ENCODE measurements at places on chromosomes 12 and 14.

DNA sequence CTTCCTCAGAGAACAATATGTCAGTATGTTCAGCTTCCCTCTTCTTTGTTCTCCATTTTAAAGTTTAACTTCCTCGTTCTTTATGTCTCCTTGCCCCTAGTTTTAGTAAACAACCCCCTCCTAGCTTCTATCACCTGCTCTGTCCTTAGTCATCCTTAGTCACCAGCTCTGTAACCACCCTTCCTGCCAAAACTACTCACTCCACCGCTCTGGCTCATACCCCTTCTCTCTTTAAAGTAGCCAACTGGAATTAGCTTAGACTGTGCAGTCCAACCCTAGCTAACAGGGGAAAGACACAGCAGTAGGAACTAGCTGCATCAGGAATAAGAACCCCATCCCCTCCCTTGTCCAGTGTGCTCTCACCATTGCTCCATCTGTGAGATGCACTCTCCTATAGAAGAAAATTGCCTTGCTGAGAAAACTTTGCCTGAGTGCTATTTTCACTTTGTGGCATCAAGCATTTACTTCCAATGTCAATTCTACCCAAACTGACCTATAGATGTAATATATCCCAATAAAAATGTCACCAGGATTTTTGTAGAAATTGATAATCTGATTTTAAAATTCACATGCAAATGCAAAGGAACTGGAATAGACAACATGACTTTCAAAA is 603.2 kb downstream of the C12orf50 start:
- H3K27me3 ChIP-seq: peaks cover 2% of the 10 kb centered on the region
- H3K27ac ChIP-seq: no peak overlapping the region
- DNase-seq: no peak
- no peak overlapping the region for H3K4me3 ChIP-seq
- no peaks in the 10 kb centered on the region for H3K36me3 ChIP-seq
- H3K4me1 ChIP-seq: no peaks in the 10 kb centered on the region

GRCh38 chr14:60647837-60648248 is 1.4 kb downstream of the SIX1 start:
- H3K4me3 ChIP-seq: peak overlapping the region; percentile 97
- peaks cover 76% of the 10 kb centered on the region for H3K27me3 ChIP-seq
- peaks cover 65% of the 10 kb centered on the region for H3K4me1 ChIP-seq

DNA sequence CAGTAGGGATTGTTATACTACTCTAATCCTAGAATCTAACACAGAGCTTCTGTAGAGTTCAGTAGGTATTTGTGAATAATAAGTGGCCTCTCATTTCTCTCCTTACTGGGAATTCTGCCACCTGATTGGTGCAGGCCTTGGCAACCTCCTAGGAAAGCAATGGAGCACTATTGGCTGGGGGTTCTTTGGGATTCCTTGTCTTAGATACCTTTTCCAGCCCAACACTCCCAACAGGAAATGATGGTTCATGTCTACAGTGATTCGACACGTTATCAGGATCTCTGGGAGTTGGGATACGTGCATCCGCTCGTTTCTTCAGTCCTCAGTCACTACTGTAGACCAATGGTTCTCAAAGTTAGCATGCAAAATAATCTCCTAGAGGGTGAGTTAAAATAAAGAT is 67.4 kb downstream of the ELK3 start:
- H3K27me3 ChIP-seq: no peaks in the 10 kb centered on the region
- H3K36me3 ChIP-seq: peaks cover 58% of the 10 kb centered on the region
- DNase-seq: no peak
- no peak overlapping the region for H3K4me3 ChIP-seq

- peaks cover 11% of the 10 kb centered on the region for H3K27me3 ChIP-seq
- H3K36me3 ChIP-seq: no peaks in the 10 kb centered on the region
- no peak for DNase-seq
- H3K27ac ChIP-seq: peak overlapping the region; percentile 54
Measured at GRCh38 chr12:117387832-117388231, 26.4 kb upstream of the NOS1 start.

DNA sequence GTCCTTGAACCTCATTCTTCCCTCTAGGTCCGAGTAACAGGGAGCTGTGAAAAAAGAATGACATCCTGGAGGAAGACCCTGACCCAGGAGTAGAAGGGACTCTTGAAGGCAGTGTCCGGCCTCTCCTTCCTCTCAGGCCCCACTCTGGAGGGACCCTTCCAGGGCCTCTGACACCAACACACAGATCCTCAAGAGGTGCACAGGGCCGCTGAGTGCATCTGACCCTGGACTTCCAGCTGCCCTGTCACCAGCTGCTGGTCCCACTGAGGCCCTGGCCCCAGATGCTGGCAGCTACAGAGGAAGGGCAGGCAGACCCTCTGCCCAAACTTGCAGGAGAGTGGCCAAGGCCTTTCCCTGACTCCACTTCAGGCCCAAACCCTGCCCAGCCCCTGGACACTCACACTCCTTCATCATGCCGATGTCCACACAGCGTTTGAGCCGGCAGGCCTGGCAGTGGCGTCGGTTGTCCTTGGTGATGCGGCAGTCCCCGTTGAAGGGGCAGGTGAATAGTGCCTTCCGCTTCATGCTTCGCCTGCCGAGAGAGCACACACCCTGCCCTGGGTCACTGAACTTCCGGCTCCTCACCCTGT is 40.1 kb downstream of the VDR start:
- H3K27ac ChIP-seq: no peak overlapping the region
- H3K27me3 ChIP-seq: peaks cover 8% of the 10 kb centered on the region
- no peak overlapping the region for H3K4me3 ChIP-seq
- H3K4me1 ChIP-seq: peaks cover 5% of the 10 kb centered on the region

DNA sequence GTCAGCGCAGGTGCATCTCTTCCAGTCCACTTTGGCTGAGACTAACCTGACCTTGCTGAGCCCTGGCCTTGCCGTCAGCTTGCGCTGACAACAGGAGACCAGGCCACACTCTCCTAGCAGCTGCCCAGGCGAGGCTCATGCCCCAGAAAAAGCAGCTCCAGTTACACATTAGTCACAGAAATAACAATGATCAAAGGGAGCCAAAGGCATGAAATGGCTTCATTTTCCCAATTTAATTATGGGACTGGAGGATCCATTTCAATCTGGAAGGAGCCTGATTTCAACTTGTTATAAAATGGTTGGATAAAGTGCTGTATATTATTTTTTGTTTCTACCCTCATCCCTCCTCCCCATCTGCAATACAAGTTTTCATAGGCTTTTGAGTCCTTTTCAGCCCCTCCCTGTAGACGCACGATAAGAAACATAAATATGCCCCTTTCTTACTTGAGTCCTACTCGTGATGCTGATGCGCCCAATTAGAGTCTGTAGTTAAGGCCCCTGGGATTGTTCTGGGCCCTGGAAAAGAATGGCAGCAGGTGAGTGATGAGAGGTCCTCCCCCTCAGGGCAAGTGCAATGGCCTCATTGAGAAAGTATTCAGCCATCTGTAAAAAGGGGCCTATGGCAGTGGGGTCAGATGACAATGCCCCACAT is 376.0 kb downstream of the C12orf75 start:
- peak overlapping the region; percentile 24 for H3K4me3 ChIP-seq
- peaks cover 10% of the 10 kb centered on the region for H3K27me3 ChIP-seq
- H3K36me3 ChIP-seq: no peaks in the 10 kb centered on the region
- peak overlapping the region; percentile 99 for H3K27ac ChIP-seq

DNA sequence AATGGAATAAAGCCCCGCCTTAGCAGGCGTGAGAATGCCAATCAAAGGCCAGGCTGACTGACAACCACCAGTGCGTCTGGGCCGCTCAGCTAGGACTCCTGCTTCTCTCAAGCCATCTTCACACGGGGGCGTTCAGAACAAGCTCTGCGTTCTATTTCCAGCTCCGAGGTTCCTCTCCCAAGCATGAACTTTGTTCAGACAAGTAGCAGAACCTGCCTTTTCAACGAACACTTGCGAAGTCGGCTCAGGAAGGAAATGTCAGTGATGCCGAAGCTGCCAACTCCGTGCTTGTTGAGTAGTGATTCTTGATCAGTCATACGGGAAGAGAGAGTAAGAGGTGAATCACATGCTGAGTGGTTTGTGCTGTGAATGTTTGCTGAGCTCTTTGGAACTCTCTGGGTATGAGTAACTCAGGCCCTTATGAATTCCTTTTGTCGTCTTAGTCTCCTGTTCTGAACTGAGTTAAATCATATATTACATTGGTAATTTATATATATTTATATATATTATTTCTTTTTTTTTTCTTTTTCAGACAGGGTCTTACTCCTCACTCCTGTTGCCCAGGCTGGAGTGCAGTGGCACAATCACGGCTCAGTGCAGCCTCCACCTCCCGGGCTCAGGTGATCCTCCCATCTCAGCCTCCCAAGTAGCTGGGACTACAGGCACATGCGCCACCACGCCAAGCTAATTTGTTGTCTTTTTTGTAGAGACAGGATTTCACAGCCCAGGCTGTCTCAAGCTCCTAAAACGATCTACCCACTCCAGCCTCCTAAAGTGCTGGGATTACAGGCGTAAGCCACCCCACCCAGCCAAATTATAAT is 29.4 kb upstream of the BCL7A start:
- H3K4me1 ChIP-seq: peaks cover 47% of the 10 kb centered on the region
- DNase-seq: no peak
- H3K4me3 ChIP-seq: no peak overlapping the region
- peaks cover 6% of the 10 kb centered on the region for H3K27me3 ChIP-seq
- H3K27ac ChIP-seq: no peak overlapping the region
- H3K36me3 ChIP-seq: peaks cover 4% of the 10 kb centered on the region

DNA sequence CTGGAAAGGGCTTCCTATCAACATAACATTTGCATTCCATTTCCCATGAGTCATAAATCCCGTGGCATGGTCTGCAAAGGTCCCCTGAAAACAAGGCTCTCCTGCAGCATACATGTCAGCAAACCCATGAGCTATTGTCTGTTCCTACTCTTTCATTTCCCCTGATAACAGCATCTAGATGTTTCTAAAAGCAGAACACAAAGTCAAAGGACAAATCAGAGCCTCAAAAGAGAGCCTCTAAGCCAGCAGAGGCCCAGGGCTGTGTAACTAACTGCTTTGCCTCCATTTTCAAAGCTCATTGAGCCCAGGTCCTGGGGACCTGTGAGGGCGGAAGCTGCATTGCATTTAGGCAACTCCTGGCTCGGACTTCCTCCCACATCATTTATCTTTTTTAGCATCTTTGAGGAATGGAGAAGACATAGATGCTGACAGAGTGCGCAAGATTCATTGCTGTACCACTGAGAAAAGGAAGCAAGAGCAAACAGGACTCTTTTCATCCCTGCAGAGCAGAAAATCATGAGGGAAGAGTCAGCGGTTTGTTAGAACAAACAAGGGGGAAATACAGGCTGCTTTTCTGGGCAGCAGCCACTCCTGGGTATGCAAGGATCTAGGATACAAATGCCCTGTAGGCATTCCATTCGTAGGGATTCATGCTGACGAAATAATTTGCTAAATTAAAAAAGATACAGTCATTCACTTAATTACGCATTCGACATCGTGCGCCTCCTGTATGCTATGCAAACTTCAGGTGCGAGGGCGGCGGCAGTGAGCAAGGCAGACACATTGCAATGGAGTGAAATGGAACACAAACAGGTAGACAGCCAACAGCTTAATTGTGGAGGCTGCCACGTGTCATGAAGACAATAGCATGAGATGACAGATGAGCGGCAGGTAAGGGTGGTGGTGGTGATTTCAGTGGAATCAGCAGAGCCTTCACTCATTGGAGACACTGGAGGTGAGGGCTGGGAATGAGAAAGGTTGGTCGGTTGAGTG is 131.0 kb downstream of the TMEM132D start:
- no peak for DNase-seq
- peaks cover 1% of the 10 kb centered on the region for H3K36me3 ChIP-seq
- peaks cover 6% of the 10 kb centered on the region for H3K27me3 ChIP-seq
- peaks cover 13% of the 10 kb centered on the region for H3K4me1 ChIP-seq
- no peak overlapping the region for H3K4me3 ChIP-seq
- H3K27ac ChIP-seq: no peak overlapping the region

- H3K36me3 ChIP-seq: no peaks in the 10 kb centered on the region
- peaks cover 6% of the 10 kb centered on the region for H3K4me1 ChIP-seq
- no peak overlapping the region for H3K4me3 ChIP-seq
- no peaks in the 10 kb centered on the region for H3K27me3 ChIP-seq
- DNase-seq: no peak
Measured at GRCh38 chr14:103544388-103545218, 15.6 kb downstream of the TRMT61A start.

DNA sequence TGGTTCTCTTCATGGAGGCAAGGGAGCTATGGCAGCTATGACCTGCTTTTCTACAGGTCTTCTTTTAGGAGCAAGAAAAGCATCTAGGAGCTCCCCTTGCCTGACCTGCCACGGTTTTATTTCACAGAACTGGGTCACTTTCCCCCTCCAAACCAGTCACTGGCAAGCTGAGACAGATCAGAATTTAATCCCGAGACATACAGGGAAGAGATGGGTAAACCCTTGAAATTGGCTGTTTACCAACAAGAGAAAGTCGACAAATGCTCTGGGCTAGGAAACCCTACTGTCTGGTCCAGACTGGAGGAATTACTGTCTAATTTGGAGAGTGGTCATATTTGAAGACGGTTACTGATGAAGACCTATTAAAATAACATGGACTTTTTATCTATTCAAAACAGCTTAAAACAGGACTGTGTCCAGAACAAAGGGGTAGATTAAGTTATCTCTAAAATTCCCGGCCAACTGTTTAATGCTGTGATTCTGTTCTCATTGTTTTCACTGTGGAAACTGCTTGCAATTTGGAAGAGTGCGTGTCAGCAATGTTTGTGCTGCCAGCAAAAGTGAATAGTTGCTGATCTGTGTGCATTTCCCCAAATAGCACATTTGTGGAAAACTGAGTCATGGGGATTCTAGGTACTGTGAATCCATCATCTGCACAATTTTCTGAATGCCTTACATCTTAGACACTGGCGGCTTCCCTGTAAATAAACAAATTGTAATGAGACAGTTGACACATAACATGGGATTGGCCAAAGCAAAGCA is 73.4 kb upstream of the EEA1 start:
- H3K4me1 ChIP-seq: peaks cover 52% of the 10 kb centered on the region
- no peak overlapping the region for H3K4me3 ChIP-seq

DNA sequence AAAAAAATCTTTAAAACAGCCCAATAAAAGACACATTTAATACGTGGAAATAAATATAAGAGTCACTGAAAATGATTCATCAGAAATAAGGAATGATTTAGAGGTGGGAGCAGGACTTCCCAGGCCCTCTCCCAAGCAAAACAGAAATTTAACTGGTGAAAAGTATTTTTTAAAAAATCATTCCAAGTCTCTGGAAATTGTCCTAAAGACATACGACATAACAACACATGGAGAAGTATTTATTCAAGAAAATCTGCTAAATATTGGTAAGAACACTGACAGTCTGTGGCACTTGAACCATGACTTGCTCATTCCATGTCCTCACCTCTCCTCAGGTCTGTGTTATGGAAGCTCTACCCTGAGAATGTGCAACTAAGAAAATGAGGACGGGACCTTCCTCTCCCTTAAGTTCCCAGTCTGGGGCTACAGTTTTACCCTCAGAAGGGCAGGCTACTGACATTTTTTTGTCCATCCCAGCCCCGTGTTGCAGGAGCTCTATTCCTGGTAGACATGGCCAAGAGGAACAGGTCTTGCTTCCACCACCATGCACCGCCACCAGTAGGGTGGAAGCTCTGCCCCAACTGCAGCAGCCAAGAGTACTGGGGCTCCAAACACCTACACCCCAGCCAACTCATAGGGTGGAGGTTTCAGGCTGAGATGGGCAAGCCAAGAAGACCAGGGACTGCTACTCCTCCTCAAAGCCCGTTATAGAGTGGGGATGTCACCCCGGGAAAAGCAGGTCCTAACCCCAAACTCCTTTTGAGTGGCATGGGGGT is 193.0 kb downstream of the CRADD start:
- H3K27me3 ChIP-seq: peaks cover 3% of the 10 kb centered on the region
- no peaks in the 10 kb centered on the region for H3K4me1 ChIP-seq
